ENCODE measurements at places on chromosomes 1 and 21.

GRCh38 chr1:54906586-54906985, 19.6 kb upstream of the DHCR24 start:
- DNase-seq, result no peak

DNA sequence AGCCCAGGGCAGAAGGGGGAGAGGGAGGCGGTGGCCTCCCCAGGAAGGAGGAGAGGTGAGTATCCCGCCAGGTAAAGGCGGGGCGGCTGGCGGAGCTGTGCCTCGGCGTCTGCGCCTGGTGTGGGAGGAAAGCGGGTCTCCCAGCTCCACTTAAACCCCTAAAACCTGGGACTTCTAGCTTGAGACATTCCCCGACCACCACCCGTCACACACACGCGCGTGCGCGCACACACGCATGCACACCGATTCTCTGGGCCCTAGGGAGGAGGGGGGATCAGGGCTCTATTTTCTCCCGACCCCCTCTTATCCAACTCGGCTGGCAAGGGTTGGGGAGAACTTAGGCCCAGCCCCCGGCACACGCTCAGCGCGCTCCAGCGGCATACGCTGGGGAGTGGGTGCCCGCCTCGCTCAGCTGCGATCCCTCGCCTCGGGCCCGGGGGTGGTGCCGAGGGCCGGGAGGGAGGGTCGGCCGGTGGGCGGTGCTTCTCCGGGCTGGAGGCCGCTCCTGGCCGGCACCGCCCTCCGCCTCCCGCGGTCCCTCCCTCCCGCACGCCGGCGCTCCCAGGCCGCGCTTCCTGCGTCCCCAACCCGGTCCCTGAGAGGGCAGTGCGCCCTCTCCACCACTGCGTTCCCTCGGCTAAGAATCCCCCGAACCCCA, at the start of gene TMEM51:
TSS of gene TMEM51 (plus strand) at position 564 of the 658 bp plus-strand sequence. CDS start 61,341 bp downstream, outside the sequence.
- DNase-seq, result no peak

GRCh38 chr1:12422488-12422887, 192.7 kb downstream of the VPS13D start:
- DNase-seq, result no peak

DNA sequence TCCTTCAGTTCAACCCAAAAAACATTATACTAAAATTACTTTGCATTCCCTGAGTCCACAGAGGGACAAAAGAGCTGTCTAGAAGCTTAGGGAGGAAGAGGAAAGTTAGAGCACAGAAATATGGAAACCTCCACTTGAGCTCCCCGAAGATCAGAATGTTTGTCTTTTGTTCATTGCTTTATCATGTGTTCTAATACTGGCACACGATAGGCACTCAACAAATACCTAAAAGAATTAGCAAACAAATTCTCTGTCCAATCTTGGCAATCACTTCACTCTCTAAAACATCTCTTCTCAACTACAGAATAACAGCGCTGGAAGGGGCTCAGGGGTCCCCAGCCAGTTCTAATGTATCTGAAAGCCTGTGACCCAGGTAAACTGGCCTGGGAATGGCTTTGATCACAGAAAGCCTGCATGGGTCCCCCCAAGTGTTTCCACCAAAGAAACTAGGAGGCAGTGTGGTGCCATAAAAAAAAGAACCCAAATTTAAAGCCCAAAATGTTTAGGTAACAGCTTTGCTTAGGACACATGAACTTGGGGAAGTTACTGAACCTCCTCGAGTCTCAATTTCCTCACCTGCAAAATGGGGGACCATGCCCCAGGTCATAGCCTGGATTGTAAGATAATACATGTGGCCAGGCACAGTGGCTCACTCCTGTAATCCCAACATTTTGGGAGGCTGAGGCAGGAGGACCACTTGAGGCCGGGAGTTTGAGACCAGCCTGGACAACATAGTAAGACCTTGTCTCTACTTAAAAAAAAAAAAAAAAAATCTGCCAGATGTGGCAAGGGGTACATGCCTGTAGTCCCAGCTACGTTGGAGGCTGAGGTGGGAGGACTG, 45.8 kb downstream of the SSBP3 start:
- no peak for DNase-seq

- DNase-seq, result no peak
Observed at GRCh38 chr1:89727517-89728312, 93.1 kb upstream of the LRRC8D start.

DNA sequence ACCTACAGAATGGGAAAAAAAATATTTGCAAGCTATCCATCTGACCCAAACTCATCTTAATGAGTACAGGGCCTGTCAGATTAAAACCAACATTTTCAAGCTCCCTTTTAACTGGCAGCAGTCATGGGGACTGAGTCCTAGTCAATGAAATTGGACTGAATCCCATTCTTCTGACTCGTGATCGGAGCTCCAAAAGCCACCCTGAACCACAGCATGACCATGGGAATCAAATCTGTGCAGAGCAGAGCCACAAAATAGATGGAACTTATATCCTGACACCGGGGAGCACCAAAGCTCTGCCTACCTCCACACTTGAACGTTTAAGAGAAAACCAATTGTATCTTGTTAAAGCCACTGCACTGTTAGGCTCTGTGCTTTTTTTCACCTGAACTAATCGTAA, 5.0 kb upstream of the RWDD3 start:
- no peak for DNase-seq

- no peak for DNase-seq
Observed at GRCh38 chr1:87743256-87743655, 414.6 kb downstream of the LMO4 start.

DNA sequence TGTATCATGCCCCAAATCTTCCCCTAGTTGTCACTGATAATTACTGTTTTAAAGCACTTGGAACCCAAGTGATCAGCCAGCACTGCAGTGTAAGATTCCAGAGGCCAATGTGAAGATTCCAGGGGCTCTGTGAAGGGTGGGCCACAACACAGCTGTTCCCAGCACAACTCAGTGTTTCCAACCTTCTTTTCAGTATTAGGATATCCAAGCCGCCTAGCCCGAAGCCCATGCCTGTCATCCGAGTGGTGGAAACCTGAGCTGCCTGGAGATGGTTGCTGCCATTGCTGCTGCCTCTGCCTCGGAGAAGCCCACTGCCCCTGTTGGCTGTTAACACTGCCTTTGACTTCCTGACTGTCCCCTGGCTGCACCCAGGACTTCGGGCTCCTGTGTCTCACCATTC, 30.4 kb upstream of the SNX27 start:
- no peak for DNase-seq

DNA sequence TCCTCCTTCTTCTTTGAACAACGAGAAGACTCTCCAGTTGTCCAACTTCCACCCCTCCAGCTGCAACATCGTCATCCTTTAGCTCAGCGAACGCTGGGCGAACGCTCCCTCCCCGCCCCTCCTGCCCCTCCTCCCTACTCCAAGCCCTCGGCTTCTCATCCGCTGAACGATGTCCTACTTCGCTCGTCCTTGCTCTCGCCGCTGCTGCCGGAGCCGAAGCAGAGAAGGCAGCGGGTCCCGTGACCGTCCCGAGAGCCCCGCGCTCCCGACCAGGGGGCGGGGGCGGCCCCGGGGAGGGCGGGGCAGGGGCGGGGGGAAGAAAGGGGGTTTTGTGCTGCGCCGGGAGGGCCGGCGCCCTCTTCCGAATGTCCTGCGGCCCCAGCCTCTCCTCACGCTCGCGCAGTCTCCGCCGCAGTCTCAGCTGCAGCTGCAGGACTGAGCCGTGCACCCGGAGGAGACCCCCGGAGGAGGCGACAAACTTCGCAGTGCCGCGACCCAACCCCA, at the start of gene BCAN:
TSS of gene BCAN (plus strand) at position 357 of the 504 bp plus-strand sequence. CDS start 3,938 bp downstream, outside the sequence.
- DNase-seq, result no peak

DNA sequence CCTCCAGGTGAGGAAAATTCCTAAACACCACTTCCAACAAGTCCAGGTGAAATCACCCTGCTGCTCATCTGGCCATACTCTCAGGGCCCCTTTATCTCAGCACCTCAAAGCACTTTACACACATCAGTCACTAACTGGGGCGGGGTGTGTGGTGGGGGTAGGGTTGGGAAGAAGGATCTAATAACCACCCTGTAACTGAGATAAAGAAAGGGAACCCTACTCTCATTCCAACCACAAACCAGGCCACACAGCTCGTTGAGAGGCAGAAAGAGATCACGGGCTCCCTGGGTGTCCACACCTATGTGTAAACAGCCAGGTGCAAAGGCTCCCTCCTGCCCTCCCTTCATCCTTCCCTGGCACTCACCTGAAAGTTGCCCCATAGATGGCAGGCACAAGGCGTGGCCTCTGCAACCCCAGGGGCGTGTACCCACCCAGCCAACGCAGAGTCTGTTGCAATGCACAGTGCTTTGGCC, 20.4 kb downstream of the GPR161 start:
- no peak for DNase-seq

DNA sequence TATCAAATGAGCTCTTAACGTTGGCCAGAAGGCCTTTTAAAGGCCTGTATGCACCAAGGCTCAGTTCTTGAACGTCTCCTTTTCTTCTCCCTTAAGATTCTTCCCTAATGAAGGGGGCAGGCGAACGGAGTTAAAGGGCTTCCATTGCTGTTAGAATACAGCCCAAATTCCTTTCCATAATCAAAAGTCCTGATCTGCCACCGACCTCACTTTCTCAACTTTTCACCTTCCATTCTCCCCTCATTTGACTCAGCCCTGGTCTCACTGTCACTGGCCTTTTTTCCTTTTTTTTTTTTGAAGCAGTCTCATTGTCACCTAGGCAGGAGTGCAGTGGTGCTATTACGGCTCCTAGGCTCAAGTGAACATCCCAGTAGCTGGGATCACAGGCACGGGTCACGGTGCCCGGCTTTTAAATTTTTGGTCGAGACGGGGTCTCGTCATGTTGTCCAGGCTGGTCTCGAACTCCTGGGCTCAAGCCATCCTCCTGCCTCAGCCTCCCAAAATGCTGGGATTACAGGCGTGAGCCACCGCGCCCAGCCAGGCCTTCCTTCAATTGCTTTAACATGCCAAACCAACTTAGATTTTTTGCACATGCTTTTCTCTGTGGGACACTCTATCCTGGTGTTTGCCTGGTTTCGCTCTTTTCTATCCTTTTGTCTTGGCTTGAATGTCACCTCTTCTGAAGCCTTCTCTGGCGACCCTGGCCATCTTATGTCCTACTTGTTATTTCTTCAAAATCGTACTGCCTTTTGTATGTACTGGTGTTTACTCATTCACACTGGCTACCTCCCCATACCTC, 612 bp upstream of the CMPK1 start:
- no peak for DNase-seq

DNA sequence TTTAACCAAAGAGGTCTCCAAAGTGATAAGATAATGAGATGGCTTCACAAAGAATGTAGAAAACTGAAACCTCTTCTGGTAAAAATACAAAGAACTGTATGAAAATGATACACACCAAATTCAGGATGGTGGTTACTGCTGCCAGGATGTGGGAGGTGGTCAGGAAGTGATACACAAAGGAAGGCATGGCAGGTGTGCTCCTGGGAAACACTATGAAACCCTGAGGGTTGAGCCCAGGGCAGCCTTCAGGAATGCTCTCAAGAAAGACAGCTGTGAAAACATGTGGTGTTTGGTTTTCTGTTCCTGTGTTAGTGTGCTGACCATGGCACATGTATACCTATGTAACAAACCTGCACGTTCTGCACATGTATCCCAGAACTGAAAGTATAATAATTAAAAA, 109.3 kb downstream of the NTNG1 start:
- DNase-seq, result no peak

- DNase-seq, result no peak
Observed at GRCh38 chr1:215958841-215959240, 391.7 kb downstream of the KCTD3 start.

GRCh38 chr1:220904876-220905275, 25.6 kb downstream of the HLX start:
- DNase-seq, result no peak

- no peak for DNase-seq
Observed at GRCh38 chr1:236914375-236914774, 89.9 kb downstream of the MT1HL1 start.

- DNase-seq, result no peak
Observed at GRCh38 chr1:100377590-100378361, 25.5 kb downstream of the CDC14A start.

GRCh38 chr1:27835046-27835445, 4.5 kb downstream of the PPP1R8 start:
- DNase-seq, result no peak

DNA sequence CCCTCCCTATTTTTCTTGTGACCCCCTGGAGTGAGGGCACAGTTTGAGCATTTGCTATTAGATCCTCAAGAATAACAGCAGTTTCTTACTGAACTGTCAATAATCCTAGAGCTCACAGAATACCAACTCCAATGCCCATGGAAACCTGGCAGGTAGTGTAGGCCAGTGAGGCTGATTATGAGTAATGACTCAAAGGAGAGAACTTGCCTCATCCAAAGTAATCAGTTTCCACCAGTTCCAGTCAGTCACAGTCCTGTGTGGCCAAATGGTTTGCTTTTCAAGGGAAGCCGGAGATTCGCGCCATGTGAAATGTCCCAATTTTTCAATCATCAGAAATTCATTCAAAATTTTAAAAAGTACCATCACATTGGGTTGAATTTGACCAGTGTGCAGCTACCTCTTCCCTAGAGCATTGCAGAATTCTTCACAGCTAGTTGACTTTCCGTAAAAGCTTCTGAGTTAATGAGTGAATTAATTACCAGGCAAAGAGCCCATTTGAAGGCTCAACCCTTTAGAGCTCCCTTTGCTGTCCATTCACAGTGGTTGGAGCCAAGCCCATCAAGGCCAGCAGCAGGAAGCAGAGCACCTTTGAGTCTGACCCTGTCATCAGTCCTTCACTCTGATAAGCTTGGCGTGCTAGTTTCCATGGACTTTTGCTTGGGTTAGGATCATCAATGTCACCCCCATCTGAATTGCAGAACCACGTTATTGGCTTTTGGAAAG, 170.3 kb downstream of the KAZN start:
- DNase-seq, result no peak

- no peak for DNase-seq
Observed at GRCh38 chr1:198631292-198631691, 7.5 kb upstream of the PTPRC start.

- no peak for DNase-seq
Observed at GRCh38 chr1:112991402-112992120, 35.6 kb upstream of the SLC16A1 start.

DNA sequence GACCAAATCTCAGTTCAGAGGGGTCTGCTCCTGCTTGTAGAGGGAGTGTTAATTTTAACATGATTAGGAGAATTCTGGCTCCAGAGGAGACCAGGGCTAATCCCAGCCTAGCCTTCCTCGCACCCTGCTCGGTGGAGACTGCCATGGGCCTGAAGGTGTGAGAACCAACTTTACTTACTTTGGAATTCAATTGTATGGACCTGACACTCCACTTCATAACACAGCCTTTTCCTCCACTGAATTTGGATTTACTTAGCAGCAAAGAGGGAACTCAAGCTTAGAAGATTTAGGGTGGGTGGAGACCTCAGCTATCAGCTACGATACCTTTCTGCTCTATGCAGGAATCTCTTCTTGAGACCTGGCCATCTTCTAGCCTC, 11.5 kb downstream of the PLXNA2 start:
- DNase-seq, result no peak

DNA sequence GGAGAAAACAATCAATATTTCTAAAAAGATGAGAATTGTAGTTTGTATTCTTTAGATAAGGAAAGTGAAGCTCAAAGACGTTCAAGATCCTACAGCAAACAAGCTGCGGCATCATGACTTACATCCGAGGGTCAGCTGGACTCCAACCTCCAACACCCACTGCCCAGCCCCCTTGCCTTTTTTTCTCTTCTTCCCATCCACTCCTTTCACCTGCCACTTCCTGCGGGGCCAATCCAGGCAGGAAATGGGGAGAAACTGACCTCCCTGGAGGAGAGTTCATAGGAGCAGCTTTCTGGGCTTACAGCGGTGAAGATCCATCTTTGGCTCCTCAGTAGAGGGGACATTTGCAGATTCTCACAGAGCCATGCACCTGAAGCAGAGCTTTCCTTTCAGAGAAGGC, 361.5 kb downstream of the PTPRU start:
- DNase-seq, result no peak

GRCh38 chr1:202659974-202660373, 50.3 kb downstream of the SYT2 start:
- DNase-seq, result no peak
